ENCODE measurements at places on chromosomes 16 and 17.

DNA sequence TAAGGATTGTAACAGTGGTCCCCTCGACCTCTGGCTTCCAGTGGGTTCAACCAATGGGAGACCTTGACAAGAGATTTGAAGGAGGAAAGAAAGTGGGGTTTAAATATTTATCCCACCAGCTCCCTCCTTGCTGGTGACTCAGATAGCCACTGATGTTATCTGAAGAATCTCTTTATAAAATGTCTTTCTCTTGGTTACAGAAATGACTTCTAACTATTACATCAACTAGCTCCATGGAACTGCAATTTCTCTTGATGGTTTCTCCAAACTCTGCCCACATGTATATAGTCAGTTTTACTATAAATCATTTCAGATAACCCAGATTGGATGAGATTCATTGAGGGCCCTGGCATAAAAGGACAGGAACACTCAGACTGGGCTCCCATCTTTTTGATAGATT lies 920.2 kb upstream of the SOX9 start:
- DNase-seq: no peak

GRCh38 chr17:16019347-16019746 lies 19.7 kb downstream of the TTC19 start:
- no peak for DNase-seq

DNA sequence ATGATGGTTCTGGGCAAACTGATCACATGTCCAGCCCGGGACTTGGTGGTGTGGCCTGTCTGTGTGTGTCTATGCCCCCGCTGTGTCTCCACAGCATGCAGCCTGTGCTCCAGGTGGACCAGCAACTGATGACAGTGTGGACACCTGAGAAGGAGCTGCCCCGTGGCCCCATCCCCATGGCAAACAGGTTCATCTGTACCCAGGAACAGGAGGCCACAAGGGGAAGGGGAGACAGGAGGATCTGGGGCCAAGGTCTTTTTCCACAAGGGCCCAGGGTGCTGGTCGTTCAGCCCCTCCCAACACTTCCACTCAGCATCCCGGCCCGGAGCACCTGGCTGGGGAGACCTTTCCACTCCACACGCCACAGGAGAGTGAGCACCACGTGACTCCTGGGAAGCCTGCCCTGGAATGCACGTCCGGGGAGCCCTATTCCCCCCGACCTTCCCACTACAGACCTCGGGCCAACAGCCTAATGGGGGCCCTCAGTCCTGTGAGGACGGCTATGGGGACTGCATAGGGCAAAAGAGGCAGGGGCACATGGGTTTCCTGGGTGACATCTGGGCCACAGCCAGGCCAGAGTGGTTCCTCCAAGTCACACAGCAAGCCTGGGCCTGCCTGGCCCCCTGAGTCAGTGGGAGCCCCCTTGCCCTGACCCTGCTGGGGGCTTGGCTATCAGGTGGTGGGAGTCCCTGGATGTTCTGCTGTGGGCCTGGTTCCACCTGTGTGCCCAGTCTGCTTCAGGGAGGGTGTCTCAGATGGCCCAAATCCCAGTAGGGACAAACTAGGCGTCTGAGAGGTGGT lies 20.8 kb upstream of the NXPH3 start:
- no peak for DNase-seq

- no peak for DNase-seq
Measured at GRCh38 chr17:12591021-12591735, 74.5 kb upstream of the MYOCD start.
